Neuronal stem cell (in vitro differentiated cells): ENCODE measurements at places on chromosomes 11 and 22.

- DNase-seq, result no peak
Measured at GRCh38 chr22:46549971-46550641, 12.7 kb upstream of the CELSR1 start.

- DNase-seq, result no peak
Measured at GRCh38 chr11:126501641-126502040, 146.2 kb downstream of the ST3GAL4 start.

DNA sequence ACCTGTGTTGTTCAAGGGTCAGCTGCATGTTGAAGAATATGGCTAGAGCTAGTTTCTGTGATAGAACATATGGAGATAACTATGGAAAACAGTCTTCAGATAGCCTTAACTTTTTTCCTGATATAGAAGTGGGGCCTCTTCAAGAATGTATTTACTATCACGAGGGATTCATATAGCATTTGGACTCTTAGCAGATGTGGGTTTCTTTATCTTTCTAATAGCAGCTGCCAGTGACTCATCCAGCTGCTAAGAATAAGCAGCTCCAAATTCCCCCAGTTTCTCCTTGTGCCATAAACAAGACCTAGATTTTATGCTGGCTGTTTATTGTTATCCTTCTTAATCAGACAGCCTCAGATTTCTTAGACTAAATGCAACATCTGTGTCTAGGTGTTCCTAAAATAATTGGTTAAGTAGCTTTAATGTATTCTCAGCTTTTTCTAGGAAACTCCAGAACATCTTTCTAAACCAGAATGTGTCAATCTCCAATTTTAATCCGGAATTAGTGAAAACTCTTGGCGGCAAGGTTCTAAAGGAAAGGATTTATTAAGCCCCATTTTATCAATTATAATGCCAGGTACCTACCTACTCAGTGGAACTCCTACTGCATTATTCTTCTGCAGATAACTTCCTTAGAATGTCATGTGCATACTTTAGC, 119.8 kb downstream of the CSTPP1 start:
- no peak for DNase-seq

DNA sequence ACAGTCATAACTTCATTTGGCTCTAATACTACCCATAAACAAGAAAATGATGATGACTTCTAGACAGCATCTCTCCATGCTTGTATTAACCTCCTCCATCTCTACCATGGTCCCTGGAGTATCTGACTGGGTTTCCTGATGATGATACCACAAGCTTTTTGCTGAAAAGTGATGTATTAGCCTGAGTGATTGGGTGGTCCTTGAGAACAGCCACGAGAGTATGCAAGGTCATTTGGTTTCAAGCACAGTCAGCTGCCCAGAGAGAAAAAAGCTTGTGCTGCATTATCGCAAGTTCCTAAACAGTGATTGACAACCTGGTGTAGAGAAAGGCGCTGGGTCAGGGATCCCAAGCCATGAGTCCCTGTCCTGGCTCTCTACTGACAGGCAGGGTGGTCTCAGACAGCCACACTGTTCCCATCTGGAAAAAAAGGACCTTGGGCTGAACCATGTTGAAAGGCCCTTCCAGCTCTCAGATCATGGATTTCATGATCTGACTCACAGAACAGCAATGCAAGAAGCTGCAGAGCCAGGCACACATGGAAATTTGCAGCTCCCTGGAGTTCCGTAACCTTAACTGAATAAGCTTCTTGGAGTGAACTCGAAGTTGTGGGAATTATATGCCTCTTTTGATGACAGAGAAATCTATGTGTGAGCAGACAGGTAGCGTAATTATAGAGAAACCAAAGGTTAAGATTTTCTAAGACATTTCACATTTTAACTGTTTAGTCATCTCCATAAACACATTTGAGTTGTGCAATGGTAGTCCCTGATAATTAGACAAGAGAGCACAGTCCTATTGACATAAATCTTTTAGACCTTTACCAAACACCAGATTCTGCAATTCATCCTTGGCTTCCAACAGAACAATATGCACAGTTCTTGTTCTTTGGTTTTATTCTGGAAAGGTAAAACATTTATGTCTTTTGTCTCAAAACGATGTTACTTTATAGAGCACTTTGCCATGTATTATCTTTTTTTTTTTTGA, 54.1 kb upstream of the UBASH3B start:
- no peak for DNase-seq

GRCh38 chr11:76104285-76104684, 102.0 kb downstream of the WNT11 start:
- no peak for DNase-seq

GRCh38 chr11:129836979-129837378, 21.3 kb downstream of the TMEM45B start:
- DNase-seq, result no peak

DNA sequence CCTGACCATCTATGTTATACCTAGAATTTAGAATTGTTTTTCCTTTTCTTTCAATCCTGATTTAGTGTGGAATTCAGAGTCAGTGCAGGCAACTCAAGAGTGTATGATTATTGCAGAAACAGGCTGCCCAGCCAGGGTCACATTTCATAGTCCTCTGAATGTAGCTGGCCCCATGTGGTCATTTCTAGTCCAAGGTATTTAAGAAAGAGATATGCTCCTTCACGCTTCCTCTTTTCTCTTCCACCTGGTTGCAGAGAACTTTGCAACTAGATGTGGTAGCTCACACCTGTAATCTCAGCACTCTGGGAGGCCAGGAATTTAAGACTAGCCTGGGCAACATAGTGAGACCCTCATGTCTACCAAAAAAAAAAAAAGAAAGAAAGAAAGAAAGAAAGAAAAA, 27.6 kb upstream of the LDLRAD3 start:
- DNase-seq, result no peak

DNA sequence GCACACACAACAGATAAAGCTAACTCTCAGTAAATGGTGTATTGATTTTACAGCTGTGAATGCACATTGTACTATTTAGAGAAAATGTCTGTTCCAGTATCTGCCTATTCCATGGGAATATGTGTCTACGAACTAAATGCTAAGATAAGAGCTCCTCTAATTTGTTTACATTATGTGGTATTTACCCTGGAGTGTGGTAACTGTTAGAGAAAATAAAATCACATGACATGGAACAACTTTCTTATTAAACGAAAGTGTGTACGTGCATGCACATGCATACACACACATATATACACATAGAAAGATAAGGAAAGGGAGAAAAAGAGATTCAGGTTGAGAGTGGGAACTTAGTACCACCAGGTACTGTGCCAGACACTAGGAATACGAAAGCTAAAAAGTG, 1151.7 kb upstream of the TENM4 start:
- no peak for DNase-seq

DNA sequence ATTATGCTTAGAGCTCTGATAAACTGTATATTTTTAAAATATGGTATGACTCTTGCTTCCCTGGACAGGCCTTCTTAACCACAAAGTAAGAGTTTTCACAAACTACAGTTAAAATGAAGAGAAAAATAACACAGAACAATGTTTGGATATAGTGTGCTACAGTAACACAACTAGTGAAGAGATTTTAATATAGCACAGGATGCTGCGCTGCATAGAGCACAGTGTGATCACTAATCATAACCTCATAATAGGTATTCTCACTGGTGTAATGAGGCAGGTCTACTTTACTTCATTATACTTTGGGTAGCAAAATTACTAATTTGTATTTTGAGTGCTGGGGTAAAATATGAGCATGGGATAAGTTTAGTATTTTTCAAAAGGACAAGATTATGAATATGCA, 256.5 kb downstream of the GUCY1A2 start:
- DNase-seq, result no peak

GRCh38 chr11:46455834-46456233, 64.3 kb upstream of the CHRM4 start:
- DNase-seq, result no peak

DNA sequence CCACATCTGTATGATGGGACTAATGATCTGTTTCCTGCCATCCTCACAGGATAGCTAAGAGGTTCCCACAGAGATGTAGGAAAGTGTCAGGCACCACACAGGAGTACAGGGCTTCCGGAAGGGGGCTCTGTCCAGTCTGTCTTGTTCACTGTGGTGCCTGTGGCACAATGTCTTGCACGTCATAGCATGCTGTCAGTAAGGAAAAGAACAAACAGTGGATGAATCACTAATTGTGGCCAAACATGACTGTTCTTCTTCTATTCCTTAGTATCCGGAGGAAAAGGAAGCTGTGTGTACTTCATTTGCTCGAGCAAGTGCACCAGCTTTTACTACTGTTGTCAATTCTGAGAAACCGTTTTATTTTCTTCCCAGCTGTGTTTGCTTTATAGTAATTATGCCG, 73.4 kb upstream of the YWHAH start:
- no peak for DNase-seq

DNA sequence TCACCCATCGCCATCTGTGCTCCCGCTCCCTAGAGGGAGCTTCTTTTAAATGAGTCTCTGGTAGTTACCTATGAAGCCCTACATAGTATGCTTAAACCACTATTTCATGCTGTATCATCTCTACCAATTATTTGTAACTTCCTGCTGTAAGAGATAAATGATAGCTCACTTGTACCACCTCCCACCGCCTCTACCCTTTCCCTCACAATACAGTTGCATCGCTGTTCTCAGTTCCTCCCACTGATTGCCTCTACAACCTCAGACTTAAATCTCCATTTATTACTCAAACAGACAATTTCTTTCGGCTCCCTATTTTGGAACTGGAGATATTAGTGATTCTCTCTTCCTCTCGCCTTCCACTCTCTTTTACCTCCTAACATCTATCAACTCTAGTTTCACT, 222.9 kb upstream of the ZC3H12C start:
- DNase-seq, result no peak

GRCh38 chr22:32725369-32725988, 76.0 kb upstream of the TIMP3 start:
- DNase-seq, result no peak

- DNase-seq, result no peak
Measured at GRCh38 chr11:119229288-119229672, 23.1 kb downstream of the CBL start.

GRCh38 chr11:32081129-32081641, 9.7 kb upstream of the RCN1 start:
- no peak for DNase-seq

DNA sequence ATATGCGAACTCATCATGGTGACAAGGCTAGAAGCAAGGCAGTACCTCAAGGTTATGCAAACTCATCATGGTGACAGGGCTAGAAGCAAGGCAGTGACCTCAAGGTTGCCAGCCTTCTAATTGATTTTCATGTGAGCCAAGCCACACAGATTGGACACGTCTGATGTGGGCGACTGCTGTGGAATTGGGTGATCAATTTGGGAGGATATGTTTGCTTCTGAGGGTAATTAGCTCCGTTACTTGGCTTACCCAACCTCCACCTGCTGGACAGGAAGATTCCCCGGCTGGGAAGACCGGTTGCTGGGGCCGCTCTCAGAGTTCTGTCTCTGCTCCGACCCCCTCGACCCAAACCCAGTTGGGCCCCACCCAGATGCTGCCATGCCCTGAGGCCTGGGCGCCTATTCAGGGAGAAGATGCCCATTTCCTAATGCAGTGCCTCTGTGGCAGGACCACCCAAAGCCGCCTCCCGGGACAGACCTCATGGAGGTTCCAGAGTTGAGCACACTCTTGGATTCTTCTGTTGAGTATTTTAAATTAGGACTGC, 69.9 kb upstream of the SHANK2 start:
- DNase-seq, result no peak

DNA sequence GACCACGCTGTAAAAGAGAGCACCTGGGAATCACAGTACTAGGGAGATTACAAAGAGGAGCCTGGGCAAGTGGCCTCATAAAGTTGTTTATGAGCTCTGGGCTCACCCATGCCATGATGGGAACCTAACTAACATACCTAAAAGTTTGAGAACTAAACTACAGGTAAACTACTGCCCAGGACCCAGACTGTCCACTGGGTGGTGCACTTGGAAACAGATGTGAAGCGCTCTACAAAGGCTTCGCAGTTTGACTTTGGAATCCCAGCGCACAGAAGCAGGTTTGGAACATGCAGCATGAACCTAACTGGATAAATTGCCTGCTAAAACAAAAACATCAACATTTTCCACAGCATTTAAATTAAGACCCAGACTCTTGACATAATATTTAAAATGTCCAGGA, 418.6 kb downstream of the FAM181B start:
- peak; percentile 20 for DNase-seq

DNA sequence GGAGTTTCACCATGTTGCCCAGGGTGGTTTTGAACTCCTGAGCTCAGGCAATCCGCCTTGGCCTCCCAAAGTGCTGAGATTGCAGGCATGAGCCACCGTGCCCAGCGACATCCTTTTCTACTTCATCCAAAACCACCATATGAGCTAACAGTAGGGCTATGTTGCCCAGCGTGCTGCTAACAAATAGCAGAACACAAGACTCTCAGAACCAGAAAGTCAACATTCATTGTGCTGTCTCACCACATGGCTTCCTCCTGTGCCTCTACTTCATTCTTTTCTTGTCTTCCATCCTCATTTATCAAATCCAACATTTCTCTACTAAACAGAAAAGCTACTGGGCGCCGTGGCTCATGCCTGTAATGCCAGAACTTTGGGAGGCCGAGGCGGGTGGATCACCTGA, 12.0 kb upstream of the DENND5A start:
- no peak for DNase-seq

- no peak for DNase-seq
Measured at GRCh38 chr11:121059605-121060004, 35.7 kb downstream of the TBCEL start.

DNA sequence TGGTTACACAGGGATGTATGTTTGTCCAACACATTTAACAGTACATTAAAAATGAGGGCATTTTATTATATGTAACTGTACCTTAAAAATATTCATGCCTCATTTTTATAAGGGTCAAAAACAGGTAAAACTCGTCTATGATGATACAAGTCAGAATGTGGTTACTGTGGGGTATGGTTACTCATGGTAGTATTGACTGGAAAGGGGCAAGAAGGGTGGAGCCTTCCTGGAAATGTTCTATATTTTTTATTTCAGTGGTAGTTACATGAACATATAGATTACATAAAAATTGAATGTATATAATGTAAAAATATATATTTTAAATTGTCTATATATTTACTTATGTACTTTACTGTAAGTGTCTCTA, 99.8 kb downstream of the STIM1 start:
- no peak for DNase-seq

DNA sequence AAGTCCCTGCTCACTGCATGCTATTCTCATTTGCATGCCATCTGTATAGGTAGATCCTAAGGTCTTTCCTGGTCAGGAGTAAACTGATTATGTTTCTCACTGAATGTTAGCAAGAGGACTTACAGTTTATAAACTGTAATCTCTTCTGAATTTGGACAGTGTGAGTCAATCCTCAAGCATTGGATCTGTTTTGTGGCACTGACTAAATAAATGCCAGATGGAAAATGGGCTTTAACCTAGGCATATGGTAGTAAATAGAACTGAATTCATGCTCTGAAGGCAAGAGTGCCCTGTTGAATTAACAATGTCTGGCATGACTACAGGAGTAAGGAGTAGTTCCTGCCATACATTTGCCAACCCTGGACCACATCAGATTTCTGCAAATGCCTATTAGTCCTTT, 11.4 kb downstream of the FAM181B start:
- DNase-seq, result no peak

GRCh38 chr11:122099374-122100036, 16.5 kb downstream of the BLID start:
- DNase-seq, result no peak

GRCh38 chr22:42282252-42282942, 11.9 kb upstream of the TCF20 start:
- no peak for DNase-seq
